ENCODE measurements at places on chromosomes 1 and 21.

GRCh38 chr1:205616563-205617293 lies 15.1 kb downstream of the ELK4 start:
- DNase-seq, result no peak

DNA sequence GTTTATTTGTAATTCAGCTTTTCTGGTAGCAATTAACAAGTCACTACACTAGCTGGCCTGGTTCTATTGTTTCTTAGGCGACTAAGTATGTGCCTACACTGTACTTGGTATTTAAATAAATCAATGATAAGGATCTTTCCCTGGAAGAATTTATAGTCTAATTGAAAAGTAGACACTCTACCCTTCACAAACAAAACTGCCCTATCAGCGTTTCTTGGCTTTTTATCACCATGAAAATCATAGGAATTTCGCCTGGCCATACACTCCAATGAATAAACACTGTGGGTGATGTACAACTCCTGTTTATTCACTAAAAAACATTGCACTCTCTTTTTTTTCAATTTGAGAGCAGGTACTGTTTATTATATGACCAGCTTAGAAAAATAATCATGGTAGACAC lies 702.9 kb upstream of the ADGRL2 start:
- DNase-seq, result no peak

DNA sequence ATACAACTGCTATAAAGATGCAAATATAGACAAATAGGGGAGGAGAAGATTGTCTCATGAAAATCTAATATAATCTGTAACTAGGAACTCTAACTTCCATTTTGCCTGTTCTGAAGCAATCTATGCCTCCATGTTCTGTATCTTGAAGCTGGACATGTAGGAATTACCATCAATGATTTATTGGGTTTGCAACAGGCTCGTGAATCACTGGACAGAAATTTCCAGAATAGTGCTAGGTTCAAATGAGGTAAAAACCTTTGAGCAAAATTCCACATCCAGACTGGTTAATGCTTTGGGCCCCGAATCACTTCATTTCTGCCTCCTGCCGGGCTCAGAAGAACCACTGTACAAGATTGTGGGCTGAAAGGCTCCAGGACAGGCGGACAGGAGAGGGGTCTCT lies 110.7 kb upstream of the CTTNBP2NL start:
- DNase-seq, result no peak

- no peak for DNase-seq
These were observed 18.6 kb upstream of the PTPRF start for GRCh38 chr1:43512133-43512532.

- DNase-seq, result no peak
These were observed 565.4 kb upstream of the BRINP3 start for GRCh38 chr1:191043066-191043465.

DNA sequence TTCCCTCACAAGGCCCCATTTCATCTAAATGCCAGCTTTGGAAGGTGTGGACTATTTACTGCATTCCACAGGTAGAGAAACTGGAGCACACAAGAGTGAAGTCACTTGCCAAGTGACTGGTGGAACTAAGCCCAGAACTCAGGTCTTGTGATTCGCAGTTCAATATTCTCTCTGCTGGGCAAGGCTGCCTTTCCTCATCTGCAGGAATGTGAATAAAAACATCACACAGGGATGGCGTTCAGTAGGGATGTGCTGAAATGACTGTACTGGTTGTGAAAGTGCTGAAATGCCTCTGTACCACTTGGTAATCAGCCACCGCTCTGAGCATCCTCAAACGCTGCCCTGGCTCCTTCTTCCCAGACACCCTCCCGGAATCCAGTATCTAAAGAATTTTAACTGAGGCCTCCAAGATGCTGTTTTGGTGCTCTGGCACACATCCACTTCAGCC lies 145.6 kb downstream of the HIVEP3 start:
- DNase-seq, result no peak

DNA sequence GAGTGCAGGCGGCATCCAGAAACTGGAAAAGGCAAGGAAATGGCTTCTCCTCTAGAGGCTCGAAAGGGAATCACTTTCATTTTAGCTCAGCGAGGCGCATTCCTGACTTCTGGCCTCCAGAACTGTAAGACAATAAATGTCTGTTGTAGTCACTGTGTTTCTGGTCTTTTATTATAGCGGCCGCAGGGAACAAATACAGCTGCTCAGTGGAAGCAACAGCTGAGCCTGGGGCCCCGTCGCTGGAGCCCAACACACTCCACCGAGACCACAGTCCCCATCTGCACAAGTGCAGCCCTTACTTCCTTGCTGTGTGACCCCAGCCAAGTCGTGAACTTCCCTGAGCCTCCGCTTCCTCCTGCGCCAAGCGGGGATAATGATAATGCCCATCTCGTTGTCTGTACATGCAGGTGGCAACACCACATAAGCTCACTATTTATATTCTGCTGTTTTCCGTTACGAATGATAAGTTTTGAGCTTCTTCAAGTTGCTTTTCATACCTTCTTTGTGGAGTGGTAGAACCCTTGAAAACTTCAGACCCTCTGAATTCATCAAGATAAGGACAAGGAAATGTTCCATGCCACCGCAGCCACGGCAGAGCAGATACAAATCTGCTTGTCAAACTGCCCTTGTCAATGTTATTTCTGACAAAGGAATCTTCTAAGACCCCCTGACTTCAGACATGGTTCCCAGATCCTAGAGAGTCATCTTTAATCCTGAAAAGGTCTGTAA lies 3.2 kb upstream of the LAPTM5 start:
- no peak for DNase-seq

DNA sequence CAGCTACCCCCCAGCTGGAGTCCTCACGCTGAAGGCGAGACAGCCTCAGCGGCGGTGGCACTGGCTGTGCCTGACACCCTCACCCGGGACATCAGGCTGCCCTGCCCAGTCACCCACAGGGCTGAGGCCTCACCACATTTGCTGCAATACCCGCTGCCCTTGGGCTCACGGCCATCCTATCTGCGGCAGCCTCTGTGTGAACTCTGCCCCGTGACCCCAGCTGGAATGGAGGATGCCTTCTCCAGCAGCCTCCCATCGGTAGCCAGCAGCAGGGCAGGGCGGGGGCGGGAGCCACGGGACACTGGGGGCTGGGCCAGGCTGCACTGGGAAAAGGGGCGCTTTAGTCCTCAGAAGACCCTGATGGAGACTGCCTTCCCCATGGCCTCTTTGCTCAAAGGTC lies 112.4 kb upstream of the ZBTB40 start:
- DNase-seq, result no peak

- peak; percentile 60 for DNase-seq
These were observed 24.4 kb downstream of the RRAGC start for GRCh38 chr1:38834937-38835827.

GRCh38 chr1:97489834-97490233 lies 431.0 kb downstream of the DPYD start:
- DNase-seq, result no peak

DNA sequence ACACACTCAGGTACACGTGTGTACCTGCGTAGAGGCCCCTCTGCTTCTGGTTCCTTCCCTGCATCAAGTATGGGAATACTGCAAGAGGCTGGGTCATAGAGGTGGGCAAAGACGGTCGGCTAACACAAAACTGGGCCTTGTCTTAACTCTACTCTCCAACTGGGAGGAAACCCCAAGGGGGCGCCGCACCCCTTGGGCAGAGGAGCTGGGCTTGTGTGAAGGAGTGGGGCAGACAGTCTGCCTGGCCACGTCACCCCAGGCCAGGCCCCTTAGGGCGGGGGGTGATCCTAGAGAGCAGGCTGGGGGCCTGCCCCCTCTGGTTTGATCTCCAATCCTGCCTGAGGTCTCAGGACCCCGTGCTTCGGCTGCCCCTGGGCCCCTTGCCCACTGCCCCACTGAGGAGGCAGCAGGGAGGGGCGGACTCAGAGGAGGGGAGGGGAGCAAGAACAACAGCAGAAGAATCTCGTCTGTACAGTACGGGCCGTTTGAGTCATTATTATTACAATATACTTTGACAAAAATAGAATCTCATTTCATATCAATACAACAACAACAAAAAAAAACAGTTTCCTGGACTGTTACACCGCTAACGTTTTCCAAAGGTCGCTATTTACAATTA lies 34.7 kb downstream of the MEF2D start:
- DNase-seq, result no peak

- no peak for DNase-seq
These were observed 6.7 kb upstream of the CFAP126 start for GRCh38 chr1:161374373-161374772.

GRCh38 chr1:215273838-215274516 lies 191.4 kb downstream of the KCNK2 start:
- no peak for DNase-seq

All from stimulated activated CD4-positive, alpha-beta T cell treated with anti-CD3 and anti-CD28 coated beads, Interleukin-4, amount 100 ng/mL, for 24 hours (primary cell).